Cardiac muscle cell (in vitro differentiated cells and primary cell): ENCODE measurements at places on chromosomes 6 and 20. TPM values are rescaled to one million over a fixed set of nuclear protein-coding genes. Genes with fewer than 3 reads are reported as not detected.

PTK7 gene
- total RNA-seq: 103 and 115 TPM in 2 replicates

SDHAF4 gene
- 11.0 and 20.5 TPM in 2 replicates for total RNA-seq

TMEM170B gene
- total RNA-seq: 2.6 and 3.0 TPM in 2 replicates

ZNF311 gene
- total RNA-seq: 1.3 and 1.8 TPM in 2 replicates

EMILIN3 gene
- total RNA-seq: 1.3 and 2.3 TPM in 2 replicates

CPXM1 gene
- 72.1 and 129 TPM in 2 replicates for total RNA-seq

DNA sequence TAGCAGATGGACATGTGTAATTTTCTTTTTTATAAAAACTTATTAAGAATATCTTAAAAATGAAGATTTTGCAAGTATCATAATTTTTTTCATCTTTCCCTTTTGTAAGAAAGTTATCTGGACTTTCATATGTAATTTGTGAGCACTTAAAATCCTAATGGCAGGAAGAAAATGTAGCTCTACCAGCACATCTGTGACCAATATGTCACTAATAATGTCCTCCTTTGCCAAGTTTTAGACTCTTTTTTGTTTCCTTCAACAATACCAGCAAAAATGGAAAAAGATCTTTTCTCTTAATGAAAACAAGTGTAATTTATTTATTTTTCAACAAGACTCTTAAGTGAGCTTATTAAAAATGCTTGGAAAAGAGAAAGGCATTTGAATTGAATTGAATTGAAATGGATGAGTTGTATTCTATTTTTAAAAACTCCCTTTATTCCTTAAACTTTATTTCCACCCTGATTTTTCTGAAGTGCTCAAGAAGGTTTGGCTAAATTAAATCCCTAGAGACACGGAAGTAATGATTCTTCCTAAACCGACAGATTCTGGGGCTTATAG lies 110.7 kb downstream of the KIF6 start:
- no peak for DNase-seq

DNA sequence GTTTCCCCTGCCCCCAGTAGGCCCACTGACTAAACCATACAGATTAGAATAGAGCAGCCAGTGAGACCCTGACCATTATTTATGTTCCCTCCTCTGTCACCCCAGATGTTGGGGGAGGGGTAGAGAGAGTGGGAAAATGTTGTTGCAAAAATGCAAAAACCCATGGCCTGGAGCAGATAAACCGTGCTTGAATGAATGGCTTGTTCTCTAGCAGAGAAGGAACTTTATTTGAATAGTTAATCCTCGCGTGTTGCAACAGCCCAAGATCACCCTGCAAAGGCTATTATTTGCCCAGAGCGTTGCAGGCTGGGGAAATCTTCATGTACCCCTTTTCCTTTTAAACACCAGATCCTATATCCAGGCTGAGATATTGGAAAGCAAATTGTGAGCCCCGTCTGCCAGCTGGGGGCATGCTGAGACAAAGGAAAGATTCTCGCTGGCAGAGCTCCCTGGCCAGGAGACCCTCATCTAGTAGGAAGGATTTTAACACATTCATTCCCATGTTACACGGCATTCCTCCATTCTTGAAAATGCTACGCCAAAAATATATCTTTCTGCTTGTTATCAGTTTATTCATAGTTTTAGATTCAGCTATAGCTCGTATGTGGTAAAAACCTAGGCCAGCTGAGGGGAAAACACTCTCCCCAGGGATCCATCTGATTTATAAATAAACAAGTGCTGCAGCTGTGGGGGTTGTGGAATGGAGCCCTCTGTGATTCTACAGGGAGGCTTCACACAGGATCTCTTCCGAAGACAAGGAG lies 53.0 kb downstream of the LINC00237 start:
- DNase-seq: peak; percentile 15

GRCh38 chr6:3390698-3391097 lies 66.2 kb downstream of the SLC22A23 start:
- DNase-seq: peak; percentile 88

GRCh38 chr6:339480-339879 lies 47.2 kb downstream of the DUSP22 start:
- DNase-seq: no peak

- DNase-seq: peak; percentile 11
These were observed 85.7 kb upstream of the SOX4 start for GRCh38 chr6:21507811-21508210.

GRCh38 chr6:57089687-57090457 lies at the start of gene ZNF451:
ZNF451 (plus strand) TSS chr6:57090188; CDS start chr6:57090254, 66 bp downstream.
- peak; percentile 98 for DNase-seq

DNA sequence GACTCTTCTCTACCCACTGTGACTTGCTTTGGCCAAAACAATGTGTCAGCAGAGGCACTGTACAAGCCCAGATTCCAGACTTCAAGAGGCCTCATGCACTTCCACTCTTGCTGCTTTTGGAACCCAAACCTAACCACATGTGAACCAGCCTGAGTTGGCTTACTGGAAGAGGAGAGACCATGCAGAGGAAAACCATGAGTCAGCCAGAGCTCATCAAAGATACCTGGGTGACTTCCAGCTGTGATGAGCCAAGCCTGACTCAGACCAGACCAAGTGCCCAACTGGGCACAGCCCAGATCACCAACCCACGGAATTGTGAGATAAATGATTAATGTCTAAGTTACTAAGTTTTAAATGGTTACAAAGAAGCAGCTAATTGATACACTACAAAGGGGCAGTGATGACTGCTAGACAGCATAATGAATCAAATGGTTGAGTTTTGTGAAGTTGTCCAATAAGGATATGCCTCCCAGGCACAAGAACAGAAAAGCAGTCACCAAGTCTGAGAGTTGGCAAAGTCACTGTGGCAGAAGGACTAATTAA lies 16.2 kb upstream of the BEND6 start:
- no peak for DNase-seq

GRCh38 chr20:48156951-48157700 lies 371.8 kb upstream of the SULF2 start:
- no peak for DNase-seq

- no peak for DNase-seq
These were observed 82.8 kb downstream of the FAM83B start for GRCh38 chr6:54929245-54929909.
